ENCODE measurements at places on chromosomes 4 and X.

GRCh38 chr4:153295131-153295755 lies 49.2 kb upstream of the MND1 start:
- no peak for DNase-seq

DNA sequence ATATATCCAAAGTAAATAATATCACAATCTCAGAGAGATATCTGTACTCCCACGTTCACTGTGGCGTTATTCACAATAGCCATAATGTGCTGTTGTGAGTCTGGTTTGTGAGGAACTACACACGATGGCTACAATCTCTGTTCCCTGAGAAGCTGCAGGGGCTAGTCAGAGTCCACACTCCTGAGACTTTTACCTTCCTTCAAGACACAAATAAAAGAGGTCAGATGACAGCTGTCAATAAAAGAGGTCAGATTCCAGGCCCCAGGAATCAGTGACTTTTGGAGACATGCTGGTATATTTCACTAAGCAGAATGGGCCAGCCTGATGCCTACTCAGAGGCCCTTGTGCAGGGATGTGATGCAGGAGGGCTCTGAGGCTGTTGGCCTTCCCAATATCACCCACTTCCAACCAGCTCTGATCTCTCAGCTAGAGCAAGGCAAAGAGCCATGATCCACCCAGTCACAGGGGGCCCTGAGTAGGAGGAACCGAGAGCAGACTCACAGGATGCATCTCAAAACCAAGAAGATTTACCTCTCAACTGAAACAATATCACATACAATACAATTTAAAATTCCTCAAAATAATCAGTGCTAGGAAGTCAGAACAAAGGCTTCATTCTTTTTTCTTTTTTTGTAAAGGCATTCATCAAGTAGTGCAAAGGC lies 13.8 kb downstream of the FRYL start:
- no peak for DNase-seq

DNA sequence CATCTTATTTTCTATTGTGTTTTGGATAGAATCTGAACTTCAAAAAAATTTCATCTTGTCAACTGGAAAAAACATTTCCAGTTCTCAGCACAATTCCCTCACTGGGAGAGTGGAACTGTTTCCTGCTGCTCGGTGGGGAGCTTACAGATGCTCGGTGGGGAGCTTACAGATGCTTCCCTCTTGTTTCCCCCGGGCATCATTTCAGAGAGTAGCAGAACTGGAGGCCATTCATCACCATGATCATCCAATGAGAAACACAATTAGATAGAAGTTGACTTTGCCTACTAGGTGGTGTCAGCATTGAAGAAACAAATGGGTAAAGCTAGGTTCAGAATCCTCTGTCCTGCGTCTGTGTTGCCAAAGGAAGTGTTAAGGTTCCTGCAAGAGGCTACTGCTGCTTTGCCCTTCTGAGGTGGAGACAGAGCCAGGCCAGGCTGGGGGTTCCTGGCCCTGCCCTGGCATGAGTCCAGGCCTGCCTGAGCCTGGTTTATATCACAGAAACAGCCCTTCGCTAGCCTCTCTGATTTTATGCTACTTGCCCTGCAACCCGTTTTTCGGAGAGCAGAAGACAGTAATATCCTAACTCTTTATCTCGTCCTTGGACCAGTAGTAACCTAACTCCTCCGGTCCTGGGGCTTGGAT lies 70.6 kb downstream of the TAPT1 start:
- DNase-seq: no peak

GRCh38 chr4:10164877-10165283 lies 48.3 kb upstream of the WDR1 start:
- no peak for DNase-seq

GRCh38 chr4:3211866-3212265 lies 37.1 kb upstream of the MSANTD1 start:
- DNase-seq: no peak

GRCh38 chr4:54187148-54187547 lies 41.9 kb upstream of the PDGFRA start:
- no peak for DNase-seq

GRCh38 chr4:85717847-85718246 lies 242.9 kb downstream of the ARHGAP24 start:
- no peak for DNase-seq

- DNase-seq: no peak
These were observed 4.5 kb upstream of the CXCL9 start for GRCh38 chr4:76011700-76012387.

DNA sequence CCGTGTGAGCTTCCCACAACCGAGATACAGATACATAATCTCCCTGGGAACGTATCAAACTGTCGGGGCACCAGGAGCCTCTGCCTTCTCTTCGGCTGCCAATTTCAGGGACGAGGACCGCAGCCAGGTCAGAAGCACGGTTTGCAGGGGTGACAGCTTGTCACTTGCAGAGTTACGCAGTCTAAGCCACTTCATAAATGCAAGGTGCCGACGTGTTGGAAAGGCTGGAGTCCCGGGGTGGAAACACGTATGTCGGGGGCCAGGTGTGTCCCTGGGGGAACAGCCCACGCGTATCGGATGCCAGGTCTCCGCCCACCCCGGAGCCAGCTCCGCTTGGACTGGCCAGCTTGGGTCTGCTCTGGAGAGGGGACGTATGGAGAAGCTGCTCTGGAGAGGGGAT lies 76.3 kb upstream of the SHOX start:
- DNase-seq: no peak

DNA sequence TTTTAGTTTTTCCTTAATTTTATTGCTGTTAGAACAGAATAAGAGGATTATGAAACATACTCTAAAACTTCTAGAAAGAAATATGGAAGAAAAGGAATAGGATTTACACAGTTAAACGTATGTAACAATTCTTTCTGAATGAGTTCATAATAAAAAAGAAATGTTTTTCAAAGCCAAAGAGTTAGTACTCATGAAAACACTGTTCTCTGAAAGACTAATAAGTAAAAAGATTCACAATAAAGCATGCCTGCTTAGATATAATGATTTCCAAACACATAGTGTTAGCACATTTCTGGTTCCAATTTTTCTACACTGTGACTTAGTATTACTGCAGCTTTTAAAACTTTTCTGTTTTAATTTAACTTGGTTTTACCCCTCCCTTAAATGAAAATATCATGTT lies 49.8 kb upstream of the PRSS48 start:
- no peak for DNase-seq

GRCh38 chr4:91990726-91991125 lies 313.0 kb upstream of the GRID2 start:
- DNase-seq: no peak

- no peak for DNase-seq
These were observed 5.5 kb downstream of the SAT1 start for GRCh38 chrX:23788521-23788920.

GRCh38 chrX:621705-622503 lies 8.7 kb upstream of the SHOX start:
- no peak for DNase-seq

GRCh38 chrX:148466292-148466691 lies 34.1 kb upstream of the AFF2 start:
- DNase-seq: no peak

GRCh38 chr4:26779674-26780073 lies 81.0 kb upstream of the STIM2 start:
- DNase-seq: no peak

- no peak for DNase-seq
These were observed 44.1 kb upstream of the NEUROG2 start for GRCh38 chr4:112560084-112560483.

- no peak for DNase-seq
These were observed 57.2 kb downstream of the IRF2 start for GRCh38 chr4:184416913-184417734.

- DNase-seq: no peak
These were observed 757.0 kb downstream of the TRAM1L1 start for GRCh38 chr4:116328261-116328860.

DNA sequence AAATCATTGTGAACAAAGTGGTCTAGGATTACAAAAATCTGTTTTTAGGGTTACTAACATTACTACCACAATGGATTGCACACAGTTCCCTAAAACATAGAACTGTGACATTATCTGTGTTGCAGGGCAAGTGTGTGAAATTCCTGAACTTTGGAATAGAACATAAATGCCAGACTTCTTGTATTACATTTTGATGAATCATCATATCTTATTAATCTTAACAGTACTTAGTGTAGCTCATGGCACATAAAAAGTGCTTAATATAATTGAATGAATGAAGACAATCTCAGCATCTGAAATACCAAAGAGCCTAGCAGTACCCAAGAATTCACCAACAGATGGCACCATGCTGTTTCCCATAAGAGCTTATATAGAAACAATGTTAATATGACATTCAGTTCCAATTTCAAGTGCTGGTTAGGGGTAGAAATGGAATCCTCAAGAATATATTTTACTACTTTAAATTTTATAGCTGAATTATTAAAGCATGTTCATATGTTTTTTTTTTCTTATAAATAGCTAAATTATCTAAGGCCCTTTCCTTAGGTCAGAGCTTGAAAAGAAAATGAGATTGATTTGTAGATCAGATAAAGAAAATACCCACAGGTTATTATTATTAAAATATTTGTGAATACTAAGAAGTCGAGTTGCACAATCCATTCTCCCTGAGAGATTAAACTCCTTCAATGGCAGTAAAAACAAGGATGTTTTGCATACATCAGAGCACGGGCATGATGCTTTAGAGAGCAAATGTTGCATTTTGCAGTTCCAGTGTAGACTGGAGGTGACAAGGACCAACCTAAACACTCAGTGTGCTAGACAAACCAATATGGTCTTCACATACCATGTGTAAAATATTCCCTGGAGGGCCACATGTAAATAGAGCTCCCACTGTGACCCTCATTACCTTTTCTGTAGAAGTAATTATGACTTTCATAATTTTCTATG lies 25.7 kb upstream of the SHISA3 start:
- no peak for DNase-seq

GRCh38 chrX:46624090-46624786 lies 50.7 kb downstream of the CHST7 start:
- no peak for DNase-seq

GRCh38 chr4:185504098-185505047 lies 30.9 kb downstream of the PDLIM3 start:
- peak; percentile 79 for DNase-seq

GRCh38 chr4:83561381-83561780 lies 25.5 kb downstream of the GPAT3 start:
- DNase-seq: no peak

- DNase-seq: no peak
These were observed 53.1 kb downstream of the RASL11B start for GRCh38 chr4:52915191-52915590.

- no peak for DNase-seq
These were observed 45.7 kb downstream of the SYTL5 start for GRCh38 chrX:38052096-38052495.

GRCh38 chr4:185730849-185731608 lies 81.0 kb downstream of the SORBS2 start:
- no peak for DNase-seq

DNA sequence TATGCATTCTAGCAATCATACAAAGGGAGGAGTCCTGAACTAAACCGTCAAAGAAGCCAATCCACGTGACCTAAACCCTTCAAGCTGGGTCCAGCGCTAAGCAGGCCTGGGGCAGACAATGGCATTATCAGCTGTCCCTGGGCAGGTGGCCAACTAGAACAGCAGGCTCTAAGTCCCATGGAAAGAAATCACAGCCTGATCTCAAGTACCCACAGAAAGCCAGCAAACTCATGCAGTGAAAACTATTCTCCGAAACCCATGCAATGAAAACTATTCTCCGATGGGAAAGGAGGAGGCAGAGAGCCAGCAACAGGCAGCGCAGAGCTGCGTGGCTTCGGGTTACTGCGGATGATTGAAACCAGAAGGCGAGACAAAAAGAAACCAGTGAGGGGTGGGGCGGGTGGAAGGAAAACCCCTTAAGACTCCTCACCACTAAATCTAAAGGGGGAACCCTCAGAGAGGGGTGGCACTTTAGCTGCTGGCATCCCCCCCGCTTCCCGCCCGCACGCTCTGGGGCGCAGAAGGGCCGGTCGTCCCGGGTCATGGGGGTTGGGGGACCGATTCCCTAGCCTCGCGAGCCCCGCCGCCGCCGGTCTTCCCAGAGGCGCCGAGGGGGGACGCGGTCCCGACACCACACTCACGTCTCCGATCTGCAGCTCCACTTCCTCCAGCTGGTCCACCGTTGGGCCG lies 567 bp downstream of the C4orf46 start:
- peak; percentile 46 for DNase-seq

DNA sequence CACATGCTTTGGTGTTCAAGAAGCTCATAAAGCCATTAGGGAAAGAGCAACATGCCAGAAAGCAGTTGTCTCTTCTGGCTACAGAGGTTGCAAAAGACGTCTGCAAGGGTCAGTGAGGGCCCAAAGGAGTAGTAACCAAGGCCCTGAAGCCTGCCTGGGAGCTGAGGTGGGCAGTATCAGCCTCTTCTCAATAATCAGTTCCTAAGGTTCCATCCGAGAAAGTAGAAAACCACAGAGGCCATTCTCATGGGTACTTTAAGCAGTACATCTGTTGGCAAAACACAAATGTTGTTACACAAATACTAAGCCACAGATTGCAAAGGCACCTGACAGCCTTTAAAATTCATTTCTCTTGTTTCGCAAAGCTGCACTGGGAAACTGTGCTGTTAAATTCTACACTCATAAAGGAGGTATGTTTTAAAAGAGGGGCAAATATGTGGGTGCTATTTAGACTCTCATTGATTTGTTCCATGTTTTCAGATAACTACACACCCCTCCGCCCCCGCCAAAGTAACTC lies 37.7 kb downstream of the MECP2 start:
- no peak for DNase-seq

DNA sequence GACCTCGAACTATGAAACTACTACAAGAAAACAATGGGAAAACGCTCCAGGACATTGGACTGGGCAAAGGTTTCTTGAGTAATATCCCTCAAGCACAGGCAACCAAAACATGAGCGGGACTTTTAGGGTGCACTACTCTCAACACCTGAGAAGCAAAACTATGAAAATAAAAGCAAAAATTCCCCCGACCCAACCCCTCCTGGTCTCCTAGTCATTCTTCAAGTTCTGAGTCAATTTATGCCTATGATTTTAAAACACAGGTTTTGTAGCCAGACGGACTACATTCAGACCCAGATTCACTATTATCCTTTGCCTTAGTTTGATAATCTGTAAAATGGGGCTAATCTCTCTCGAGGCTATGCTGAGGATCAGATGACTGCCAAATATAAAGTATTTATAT lies 97.0 kb downstream of the SOWAHB start:
- no peak for DNase-seq

DNA sequence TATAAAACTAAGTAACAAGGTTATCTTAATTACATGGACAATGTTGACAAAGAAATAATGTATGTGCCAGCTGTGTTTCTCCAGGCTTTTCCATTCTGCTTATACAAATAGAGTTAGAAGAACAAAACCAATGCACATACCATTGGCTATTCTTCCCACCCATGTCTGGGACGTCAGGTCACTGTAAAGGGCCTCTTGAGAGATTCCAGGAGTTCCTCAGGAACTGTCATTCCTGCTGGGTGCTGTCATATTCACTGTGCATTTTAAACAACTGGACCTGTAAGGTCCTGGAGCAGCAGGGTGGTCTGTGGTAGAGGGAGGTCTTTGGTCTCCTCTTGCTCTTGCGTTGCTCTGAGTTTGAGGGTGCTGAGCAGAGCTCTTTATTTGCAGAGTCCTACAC lies 74.6 kb upstream of the AP1S2 start:
- no peak for DNase-seq
